ENCODE measurements at places on chromosomes 2 and 18.

DNA sequence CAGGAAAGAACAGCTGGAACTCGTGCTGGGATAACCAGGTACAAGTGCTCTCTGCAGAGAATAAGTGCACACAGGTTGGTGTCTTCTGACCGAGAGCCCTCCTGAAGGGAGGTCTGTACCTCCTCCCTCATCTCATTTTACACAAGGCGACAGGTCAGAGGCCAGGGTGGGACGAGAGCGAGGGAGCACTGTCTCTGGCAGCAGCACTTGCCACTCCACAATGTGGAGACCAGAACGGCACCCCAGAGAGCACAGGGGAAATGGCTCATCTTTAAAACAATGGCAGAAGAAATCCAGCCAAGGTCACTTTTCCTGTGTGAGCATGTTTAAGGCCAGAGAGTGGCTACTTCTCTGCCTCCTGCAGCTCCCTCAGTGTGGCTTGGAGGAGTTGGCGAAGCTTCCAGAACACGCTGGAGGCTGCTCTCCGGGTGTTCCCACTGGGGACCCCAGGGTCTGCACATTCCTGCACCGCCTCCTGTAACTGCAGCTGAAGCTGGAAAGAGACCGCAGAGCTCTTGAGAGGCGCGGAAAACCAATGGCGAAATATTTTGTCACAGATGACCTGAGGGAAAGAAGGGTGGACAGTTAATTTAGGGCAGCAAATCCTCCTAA lies 20.8 kb downstream of the DIPK1C start:
- DNase-seq, result no peak

- DNase-seq, result no peak
These were observed 67.5 kb downstream of the PDE1A start for GRCh38 chr2:182359027-182359989.

DNA sequence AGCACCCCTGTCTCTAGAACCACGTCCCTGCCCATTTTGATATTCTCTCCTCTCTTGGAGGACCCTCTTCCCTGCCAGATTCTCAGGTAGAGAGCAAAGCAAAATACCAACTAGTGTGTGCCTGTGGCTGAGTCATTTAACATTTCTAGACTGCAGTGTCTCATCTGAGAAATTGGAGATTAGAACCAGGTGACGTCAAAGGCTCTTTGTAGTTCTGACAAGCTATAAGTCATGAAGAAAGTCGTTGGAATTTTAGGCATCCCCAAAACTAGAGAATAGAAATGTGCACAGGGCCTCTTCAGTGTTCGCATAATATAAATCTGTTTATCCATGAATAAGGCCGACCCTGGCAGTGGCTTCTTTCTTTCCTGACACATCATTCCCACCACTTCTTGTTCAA lies 74.4 kb upstream of the TANC1 start:
- DNase-seq, result no peak

- no peak for DNase-seq
These were observed 158.6 kb downstream of the PIK3C3 start for GRCh38 chr18:42113529-42114191.

- DNase-seq, result no peak
These were observed 18.0 kb upstream of the FAP start for GRCh38 chr2:162261032-162261945.

GRCh38 chr2:186690786-186691185 lies 3.1 kb upstream of the FAM171B start:
- no peak for DNase-seq

DNA sequence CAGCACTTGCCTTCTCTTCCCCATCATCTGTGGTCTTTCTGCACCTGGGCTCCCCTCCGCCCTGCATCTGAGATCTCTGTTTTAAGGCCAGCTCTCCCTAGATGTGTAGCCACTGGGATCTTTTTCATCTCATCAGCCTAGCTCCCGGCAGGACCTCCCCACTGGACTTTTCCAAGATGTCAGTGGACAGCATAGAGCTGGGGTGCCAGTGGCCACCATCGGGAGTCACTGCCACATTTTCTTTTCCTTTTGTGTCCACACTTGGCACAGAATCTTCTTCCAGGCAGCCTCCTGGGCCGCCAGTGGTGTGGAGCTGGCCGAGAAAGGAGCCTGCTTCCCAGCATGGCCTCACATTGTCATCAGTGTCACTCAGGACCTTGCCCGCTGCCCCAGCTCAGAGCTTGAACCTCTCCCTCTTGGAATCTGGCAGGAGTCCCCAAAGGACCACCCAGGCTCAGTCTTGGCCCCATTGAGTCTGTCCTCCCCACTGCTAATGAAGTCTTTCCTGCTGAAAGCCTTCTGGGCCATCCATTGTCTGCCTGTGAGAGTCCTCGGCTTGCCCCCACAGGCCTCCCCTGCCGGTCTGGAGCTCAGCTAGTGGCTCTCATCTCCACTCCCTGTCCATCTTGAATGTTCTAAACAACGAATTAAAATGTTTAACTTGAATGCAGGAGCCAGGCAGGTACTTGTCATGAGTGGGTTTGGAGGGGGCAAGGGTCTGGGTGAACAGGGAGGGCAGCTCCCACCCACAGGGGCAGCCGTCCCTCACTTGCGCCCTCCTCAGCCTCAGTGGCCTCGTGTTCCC lies 324.4 kb downstream of the GBX2 start:
- no peak for DNase-seq

GRCh38 chr2:220509966-220510365 lies 882.5 kb downstream of the SLC4A3 start:
- no peak for DNase-seq

GRCh38 chr2:48993576-48993975 lies 160.7 kb downstream of the FSHR start:
- no peak for DNase-seq

GRCh38 chr18:986051-986450 lies 81.4 kb downstream of the ADCYAP1 start:
- no peak for DNase-seq

GRCh38 chr2:55000341-55000740 lies 49.9 kb downstream of the RTN4 start:
- no peak for DNase-seq

DNA sequence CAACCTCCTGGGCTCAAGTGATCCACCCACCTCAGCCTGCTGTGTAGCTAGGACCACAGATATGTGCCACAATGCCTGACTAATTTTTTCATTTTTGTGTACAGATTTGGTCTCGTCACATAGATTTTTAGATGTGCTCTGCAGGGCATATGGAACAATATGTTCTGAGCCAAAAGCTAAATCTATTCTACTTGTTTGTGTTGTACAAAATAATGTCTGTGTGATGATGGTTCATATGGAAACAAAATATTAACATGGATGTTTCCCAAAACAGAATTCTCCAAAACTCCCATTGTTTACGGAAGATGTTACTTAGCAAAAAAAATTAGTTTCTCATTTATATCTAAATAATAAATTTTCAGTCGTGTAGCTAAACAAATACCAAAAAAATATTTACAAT lies 12.6 kb upstream of the KLHL23 start:
- DNase-seq, result no peak

GRCh38 chr18:74314759-74315463 lies 728 bp upstream of the C18orf63 start:
- DNase-seq, result no peak

DNA sequence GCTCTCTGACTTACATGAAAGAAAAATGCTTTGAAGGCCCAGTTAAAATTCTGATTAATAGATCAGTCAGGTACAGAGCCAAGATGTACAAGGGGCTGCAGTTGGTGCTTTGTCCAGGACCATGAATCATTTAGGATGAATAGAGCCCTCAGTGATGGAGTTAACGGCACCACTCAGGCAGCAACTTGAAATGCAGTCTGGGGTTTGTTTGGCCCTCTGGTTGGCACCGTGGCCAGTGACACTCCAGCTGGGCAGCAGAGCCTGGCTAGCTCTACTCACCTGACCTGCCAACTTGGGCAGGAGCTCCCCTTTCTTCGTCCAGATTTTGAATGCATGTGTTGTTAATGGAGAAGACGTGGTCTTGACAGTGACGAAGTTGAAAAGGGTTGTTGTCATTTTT lies 493.0 kb upstream of the ACVR2A start:
- no peak for DNase-seq

GRCh38 chr2:178152977-178153376 lies 40.7 kb downstream of the RBM45 start:
- DNase-seq, result no peak

GRCh38 chr2:23600346-23600745 lies 215.4 kb downstream of the KLHL29 start:
- DNase-seq, result no peak

DNA sequence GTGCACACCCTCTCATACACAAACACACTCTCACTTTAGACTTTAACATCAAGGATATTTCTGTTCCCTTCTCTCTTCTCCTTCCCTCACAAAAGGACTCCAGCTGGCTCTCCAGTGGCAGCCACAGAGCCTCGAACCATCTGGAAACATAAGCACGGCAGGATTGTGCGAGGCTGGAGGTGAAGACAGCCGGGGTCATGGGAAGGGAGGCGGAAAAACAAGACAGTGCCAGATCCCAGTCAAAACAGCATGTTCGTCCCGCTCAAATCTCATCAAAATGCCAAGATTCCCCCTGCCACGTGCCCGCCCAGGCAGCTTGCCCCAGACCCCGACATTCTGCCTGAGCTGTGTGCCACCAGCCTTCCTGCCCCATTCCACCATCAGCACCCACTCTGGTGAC lies 180.3 kb downstream of the ZBTB7C start:
- DNase-seq, result no peak

DNA sequence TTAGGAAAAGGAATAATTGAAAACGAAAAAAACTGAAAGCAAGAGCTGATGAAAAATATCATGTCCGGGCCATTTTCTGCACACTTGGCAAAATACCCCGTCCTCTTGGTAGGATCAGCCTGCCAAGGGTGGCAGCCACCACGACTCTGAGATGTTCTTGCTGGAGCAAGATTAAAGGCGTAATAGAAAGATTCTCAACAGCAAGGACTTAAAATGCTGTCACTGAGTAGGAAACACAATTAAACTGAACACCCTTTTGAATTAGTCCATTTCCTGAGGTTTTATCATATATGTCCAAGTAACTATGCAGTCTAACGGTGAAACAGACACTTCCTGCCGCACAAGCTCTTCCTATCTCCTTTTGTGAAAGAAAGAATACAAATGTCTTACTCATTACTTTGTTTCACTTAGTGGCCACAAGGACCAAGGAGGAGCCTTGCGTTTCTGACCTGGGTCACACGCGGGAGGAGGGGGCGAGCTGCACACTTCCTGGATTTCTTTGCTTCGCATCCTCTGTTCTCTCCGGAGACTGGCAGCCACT lies 222.7 kb downstream of the PIEZO2 start:
- no peak for DNase-seq

DNA sequence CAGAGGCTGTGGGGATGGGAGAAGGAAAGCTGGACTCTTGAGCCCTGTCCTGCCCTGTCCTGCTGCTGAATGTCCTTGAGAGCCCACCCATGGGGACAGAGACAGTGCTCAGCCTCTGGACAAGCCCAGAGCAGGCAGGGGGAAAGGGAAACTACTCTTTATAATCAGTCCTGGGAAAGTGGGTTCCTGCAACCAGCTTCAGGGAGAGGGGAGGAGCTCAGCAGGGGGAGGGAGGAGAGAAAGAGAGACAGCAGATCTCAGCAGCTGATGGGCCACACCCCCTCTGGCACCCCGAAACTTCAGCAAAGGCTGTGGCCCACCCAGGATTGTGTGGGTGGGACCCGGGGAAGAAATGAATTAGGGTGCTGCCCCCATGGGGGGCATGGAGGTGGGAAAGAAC lies 11.6 kb downstream of the ECEL1 start:
- no peak for DNase-seq

- DNase-seq, result no peak
These were observed 114.7 kb downstream of the DNAH6 start for GRCh38 chr2:84631047-84631446.

- DNase-seq, result no peak
These were observed 195.7 kb downstream of the ZFP36L2 start for GRCh38 chr2:43030551-43031307.

DNA sequence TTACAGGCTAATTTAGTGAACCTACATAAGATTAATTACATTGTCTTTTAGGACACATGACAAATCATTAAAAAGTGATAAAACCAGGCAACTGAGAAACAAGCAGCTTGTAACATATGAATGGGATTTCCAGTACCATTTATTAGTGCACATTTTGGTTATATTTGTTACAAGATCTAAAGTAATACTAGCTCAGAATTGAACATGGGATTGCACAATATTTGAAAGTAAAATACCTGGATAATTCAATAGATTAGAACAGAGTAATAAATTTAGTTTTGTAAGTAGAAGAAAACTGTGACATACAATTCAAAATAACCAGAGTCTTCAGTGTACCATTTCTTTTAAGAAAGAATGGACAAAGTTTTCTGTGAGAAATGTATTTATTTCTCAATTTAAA lies 1400.7 kb upstream of the ACVR2A start:
- no peak for DNase-seq

DNA sequence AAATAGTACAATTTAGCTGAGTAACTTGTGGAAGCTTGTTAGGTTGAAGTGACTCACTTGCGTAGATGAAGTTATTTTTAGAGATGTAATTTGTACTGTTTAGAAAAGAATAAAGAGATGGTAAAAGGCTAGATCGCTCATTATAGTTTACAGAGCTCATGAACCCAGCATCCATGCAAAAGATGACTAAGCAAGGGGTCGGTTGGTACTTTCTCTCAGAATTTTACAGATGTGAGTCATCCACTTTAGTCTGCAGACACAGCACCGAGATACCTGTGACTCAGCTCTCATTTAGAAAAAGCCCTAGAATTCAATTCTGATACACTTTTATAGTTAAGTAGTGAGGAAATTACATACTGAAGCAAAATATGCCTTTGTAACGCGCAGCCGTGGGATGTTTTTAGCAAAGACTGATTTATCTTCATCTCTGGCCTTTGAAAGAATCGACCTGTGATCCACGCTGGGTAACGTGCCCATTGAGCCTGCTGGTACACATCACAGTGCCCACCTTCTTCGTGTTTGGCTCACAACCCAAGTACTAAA lies 116.5 kb upstream of the FOSL2 start:
- no peak for DNase-seq

DNA sequence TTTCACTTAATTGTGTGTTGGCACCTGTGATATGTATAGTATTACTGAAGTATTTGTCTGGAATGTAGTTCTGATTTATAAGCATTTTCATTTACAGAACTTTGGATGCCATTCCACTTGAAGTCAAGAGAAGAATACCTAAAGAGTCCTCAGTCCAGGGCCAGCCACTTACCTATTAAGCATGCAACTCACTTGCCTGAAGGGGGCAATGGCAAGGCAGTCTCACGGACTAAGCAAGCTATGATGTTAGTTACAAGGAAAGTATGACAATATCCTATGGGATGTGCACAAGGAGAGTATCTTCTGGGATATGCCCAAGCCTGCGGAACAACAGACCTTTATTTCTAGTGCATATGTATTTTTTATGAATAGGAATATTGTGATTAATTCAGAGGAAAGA lies 369.4 kb upstream of the GCFC2 start:
- no peak for DNase-seq

- DNase-seq, result no peak
These were observed 69.4 kb upstream of the TTC27 start for GRCh38 chr2:32558492-32558891.

- no peak for DNase-seq
These were observed 24.2 kb upstream of the CAB39 start for GRCh38 chr2:230688490-230688889.

DNA sequence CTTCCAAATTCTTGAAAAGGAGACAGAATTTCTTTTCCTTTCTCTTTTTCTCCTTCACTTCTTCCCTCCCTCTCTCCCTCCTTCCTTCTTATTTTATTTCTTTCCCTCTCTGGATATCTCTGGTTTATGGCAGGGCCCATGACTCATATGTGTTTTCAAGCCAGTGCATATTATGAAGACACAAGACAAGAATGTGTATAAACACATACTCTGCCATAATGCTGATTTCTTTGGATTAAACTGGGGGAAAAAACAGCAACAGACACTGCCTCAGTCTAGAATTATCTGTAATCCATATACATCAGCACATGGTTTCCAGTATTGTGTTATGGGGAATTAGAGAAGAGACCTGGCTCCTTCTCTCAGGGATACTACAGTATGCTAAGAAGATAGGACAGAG lies 82.8 kb upstream of the CPO start:
- no peak for DNase-seq
